NCI-H69 (cell line): ENCODE measurements at places on chromosomes 11 and 22.
A peak's percentile ranks its signal among the peaks of the same experiment; 100 is the strongest.

DNA sequence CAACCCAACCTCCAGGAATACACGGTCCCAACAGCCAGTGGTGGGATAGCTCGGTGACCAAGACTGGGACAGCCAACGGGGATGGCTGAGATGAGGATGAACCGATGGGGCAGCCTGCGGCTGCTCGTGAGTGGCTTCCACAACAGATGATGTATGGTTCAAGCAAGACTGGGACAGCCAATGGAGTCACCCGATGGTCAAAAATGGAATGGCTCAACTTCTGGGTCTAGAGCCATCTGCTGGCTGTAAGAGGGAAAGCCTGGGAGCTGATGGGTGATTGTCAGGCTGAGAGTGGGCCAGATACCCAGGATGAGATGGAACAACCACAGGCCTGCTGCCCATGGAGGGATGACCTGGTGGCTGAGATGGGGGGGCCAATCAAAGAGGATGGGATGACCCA is 35.5 kb downstream of the SYT7 start:
- no peak for DNase-seq

DNA sequence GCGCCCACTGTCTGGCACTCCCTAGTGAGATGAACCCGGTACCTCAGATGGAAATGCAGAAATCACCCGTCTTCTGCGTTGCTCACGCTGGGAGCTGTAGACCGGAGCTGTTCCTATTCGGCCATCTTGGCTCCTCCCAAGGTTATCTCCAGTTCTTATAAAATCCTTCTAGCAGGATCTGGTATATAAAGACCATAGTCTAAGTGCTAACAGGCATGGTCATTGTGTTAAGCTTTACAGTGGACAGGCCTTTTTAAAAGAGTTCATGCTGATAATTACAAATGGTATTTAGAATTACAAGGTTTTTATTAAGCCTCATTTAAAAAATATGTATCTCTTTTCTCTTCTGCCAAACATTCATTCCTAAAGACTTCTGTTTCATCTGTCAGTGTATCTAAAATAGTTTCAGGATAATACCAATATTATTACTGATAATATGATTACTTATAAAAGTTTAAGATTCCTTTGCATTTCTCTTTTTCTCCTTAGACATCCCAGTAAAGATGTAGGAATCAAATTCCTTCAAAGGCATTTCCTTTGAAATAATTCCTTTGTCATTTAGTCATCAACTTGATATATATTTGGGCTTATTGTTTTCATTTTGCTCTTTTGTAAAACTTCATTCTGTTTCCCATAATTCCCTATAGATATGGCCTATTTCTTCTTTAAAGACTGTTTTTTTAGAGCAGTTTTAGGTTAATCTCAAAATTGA is 20.7 kb downstream of the DDX10 start:
- no peak for DNase-seq

DNA sequence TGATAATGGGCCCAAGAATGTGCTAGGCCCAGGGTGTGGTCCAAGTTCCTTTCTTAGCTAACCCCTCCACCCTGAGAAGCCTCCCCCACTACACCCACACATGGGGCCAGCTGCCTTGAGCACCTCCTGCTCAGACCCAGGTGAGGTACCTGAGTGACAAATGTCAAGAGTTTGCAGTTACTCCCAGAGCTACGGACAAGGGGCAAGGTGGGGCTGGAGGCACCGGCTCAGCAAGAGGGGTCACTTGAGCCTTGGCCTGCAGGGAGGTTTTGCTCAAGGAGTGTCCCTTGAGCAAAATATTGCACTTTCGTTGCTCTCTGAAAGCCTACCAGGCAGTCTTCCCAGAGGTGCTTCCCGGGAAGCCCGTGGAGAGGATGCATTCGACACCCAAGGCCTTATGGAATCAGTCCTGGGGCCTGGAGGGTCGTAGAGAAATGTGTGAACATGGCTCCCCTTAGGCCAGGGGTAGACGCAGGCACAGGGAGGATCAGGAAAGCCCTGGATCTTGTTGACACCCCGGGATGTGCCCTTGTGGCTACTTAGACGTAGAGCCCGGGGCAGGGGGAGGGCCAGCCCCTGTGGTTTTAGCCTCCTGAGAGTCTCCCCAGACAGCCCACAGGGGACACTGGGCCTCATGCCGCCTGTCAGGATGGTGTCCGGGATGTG is 114.2 kb downstream of the KCNQ1 start:
- DNase-seq = no peak

DNA sequence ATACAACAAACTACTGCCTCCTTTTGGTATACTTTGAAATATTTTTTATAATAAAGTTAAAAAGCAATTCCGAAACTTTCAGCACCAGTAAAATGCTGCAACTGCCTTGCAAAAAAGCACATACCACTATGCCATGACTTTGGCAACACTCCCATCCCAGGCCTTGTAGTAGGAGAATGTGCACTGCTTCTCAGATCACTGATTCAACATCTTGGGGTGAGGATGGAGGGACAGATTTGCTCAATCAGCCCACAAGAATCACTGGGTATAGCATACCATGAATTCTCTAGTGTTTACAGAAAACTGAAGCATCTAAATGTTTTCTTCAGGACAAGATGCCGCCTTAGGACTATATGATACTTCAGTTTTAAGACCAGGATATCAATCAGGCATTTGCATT is 14.9 kb downstream of the EIF4ENIF1 start:
- no peak for DNase-seq

- no peak for DNase-seq
Observed at GRCh38 chr11:101096036-101096704, 33.4 kb downstream of the PGR start.

- no peak for DNase-seq
Observed at GRCh38 chr11:117606790-117607189, 190.2 kb downstream of the DSCAML1 start.

- DNase-seq = peak; percentile 14
Observed at GRCh38 chr11:22851477-22851876, 8.8 kb downstream of the CCDC179 start.

DNA sequence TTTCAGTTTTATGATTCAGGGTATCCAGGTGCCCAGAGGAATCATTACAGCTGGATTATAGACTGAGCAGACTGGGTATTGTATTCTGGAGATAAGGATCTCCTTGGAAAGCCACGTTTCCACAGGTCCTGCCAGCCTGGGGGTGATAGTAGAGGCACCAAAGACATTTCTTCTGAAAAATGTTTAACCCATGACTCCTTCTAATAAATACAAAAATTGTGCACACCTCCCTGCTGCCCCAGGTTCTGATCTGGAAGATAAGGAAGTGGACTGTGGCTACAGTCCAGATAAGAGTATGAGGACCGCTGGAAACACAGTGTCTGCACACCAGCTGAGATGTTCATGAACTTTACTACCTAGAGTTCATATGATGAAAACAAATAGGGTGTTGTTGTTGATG is 192.5 kb downstream of the DBX1 start:
- no peak for DNase-seq

DNA sequence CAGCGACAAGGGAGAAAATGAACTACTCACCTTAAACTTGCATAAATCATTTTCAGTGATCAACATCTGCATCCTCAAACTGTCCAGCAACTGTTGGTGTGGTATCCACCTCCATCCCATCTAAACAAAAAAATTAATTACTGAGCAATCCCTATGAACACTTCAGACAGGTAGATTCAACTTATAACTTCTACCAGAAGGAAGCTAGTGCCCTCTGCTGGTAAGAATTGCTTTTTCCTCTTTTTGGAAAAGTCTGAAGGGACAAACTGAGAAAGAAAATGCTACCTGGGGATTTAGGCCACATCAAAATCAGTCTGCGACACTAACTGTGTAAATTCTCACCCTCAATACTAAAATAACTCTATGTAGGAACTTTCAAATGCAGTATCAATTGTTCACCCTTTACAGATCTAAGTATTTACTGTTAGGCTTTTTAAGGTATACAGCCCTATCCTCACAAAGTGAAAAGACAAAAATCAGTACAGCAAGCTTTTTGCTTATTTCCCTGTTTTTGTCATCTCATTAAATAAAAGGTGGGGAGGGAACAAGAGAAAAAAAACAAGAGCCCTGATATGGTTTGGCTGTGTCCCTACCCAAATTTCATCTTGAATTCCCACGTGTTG is 17.9 kb downstream of the CLNS1A start:
- peak; percentile 80 for DNase-seq

- DNase-seq = no peak
Observed at GRCh38 chr11:199782-200181, 6.9 kb downstream of the SCGB1C1 start.

DNA sequence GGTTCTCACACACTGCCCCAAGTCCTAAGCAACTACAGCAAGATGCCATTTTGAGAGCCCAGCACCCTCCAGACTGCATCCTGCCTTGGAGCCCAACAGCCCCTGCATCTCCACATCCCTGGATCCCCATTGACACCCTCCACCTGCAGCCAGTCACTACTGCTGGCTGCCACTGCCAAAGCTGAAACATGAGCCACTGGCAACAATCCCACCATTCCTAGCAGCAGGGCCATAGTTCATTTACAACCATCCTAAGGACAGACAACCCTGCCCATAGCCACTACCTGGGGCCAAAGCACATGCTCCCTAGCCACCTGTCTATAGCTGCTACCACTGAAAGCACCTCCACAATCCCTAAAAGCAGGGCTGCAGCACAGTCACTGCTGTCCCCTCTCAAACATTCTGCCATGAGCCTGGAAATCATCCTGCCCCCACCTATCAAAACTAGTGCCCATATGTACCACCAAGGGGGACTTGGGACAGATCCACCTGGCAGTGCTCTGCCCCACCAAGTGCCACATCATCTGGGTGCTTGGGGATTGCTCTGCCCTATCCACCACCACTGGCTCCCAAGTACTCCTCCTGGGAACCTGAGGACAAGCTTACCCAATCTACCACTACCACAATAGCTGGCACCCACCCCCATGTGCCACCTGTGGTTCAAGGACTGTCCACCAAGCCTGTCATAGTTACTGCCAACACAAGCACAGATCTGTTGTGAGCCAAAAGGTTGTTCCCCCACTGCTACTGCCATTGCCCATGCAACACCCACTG is 138.8 kb upstream of the SOX6 start:
- DNase-seq = peak; percentile 15
